ENCODE measurements at places on chromosomes 4 and X.

DNA sequence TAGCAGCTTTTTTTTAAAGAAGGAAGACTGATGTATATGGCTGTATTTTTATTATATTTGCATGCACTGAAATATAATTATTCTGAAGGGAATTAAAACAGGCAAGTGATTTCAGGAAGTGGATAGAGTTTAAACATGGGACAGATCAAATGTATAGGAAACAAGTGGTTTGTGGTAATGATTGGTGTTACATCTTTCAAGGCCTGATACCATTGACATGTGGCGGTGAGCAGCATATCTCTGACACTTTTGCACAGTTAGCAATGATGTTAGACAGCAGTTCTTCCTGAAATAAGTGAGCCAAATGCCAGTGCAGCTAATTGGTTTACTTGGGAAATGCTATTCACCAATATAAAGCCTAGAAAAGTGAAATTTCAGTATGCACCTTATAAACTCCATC lies 272.1 kb downstream of the RPA4 start:
- DNase-seq, result no peak

DNA sequence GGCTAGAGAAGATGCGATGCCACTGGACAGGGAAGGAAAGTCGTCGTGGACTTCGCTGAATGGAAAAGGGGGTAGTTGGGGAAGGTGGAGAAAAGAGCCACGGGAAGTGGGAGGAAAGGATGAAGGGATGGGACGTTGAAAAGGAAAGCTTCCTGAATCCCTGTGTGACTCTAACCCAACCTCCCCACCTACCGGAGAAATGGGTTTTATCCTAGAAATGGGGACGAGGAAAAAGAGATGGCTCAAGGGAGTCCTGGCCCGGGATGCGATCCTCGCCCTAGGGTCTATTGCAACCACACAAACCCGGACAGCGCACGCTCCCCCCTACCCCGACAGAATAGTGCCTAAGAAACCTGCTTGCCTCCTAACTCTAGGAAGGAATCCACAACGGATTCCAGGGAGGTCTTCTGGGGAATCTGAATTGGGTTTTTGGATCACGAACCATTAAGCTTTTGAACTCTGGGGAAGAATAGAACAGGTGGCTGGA lies 738 bp upstream of the TSPAN5 start:
- peak; percentile 70 for DNase-seq

GRCh38 chr4:79632114-79632513 lies 224.1 kb upstream of the GK2 start:
- no peak for DNase-seq

- no peak for DNase-seq
Observed at GRCh38 chr4:1244081-1244977, 4.6 kb downstream of the CTBP1 start.

DNA sequence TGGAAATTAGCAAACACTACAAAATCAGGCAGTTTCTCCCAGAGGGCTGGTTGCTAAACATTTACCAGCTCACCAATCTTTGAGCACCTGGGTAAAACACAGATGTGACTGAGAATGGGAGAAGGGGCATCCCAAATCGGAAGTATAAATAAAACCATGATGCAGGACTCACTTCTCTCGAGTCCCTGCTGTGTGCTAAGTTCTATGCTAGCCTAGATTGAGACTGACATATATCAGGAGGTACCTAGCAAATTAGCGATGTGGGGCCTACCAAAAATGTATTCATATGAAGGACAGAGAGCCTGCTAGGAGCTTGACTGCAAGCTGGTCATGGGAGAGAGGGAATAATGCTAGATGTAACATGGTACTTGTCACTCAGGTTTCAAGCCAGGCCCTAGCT lies 171.9 kb upstream of the PGRMC2 start:
- no peak for DNase-seq

DNA sequence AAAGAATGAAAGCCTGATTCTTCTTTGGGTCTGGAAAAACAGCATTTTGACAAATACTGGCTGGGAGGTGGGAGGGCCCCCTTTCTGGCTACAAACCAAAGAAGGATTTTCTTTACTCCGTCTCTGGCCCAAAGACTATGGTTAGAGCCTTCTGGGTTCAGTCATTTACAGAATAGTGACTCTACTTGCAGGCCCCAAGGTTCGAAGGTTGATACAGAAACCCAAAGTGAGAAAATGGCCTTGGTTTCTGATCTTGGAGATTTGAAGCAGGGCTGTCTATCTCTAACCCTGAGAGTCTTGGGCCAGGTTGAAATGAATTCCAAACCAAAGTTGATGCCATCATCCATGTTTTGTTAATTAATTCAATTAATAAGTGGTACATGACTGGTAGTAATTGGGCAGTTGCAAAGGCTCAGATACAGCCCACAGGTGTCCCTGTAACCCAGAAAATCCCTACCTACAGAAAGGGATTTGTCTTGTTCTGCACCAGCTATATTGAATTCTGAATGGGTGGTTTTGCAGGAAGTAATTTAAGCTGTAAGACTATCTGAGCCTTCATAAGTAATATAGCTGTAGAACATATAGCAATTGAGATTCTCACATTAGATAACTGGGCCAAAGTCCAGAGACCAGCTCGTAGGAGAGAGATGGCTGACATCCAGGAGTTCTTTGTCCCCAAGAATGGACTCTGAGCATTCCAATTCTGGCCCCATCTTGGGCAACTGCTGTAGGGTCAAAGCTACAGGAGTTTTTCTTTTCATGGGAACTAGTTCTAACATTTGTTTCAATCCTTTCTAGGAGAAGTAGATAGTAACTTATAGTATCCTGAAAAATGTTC lies 34.5 kb downstream of the CHRNA9 start:
- no peak for DNase-seq

DNA sequence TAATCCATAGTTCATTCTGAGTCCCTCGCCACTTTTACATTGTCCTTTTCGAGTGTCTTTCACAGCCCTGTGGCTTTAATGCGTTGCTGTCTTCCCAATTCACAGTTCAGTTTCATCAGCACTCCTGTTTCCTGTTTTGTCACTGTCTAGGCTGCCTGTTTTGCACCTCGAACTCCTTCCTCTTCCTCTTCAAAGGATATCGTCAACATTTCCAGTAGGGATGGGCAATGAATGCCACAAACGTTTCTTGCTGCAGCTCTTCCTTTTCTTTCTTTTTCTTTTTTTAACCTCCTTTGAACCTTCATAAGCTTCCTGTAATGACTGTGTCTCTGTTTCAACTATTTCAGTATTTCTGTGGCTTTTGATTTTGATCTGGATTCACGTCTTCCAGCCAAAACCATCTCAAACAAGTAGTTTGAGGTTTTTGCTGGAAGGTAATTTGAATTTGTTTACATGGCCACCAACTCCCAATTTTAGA lies 105.4 kb downstream of the ANXA3 start:
- no peak for DNase-seq

DNA sequence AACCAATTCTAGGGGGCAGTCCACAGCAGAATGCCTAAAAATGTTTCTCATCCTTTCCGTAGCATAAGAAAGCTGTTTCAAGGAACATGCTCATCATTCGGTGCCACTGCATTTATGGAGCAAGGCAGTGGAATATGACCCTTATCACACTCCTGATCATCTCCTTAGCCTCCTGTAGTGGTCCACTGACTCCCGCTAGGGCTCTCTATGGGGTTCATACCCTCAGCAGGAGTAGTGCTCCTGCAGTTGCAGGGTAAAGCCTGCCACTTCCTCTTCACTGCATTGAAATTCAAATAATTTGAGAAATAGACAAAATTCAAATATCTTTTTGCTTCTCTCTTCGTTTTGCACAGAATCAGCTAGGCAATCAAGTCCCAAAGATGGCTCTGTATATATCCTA lies 107.0 kb downstream of the NDST3 start:
- no peak for DNase-seq

DNA sequence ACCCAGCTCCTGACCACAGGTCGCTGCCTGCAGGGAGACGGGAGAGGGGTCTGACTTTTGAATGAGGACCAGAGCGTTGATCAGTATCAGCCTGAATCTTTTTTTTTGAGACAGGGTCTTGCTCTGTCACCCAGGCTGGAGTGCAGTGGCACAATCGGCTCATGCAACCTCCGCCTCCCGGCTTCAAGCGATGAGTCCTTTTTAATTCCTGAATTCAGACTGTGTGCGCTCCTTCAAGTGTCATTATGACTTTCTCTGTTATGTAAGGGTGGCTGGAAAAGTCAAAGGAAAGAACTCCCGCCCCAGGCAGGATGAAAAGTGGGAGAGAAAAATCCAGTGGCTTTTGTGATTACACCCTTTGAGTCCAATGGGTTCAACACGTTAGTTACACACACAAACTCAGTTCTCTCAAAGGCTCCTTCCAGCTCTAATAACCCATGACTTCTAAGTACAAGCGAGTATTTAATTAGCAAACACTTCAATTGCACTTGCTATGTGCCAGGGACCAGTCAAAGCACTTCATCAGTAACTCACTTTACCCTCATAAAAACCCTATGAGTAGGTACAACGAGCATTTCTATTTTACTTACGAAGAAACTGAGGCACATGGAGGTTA lies 44.4 kb downstream of the PDHA1 start:
- no peak for DNase-seq

Data from ELR (cell line).